Posterior cingulate gyrus (tissue), 11 donors: ENCODE measurements at places on chromosomes 6 and 20.

GRCh38 chr6:152277826-152278329 is 359.3 kb downstream of the SYNE1 start:
- no peak for DNase-seq

DNA sequence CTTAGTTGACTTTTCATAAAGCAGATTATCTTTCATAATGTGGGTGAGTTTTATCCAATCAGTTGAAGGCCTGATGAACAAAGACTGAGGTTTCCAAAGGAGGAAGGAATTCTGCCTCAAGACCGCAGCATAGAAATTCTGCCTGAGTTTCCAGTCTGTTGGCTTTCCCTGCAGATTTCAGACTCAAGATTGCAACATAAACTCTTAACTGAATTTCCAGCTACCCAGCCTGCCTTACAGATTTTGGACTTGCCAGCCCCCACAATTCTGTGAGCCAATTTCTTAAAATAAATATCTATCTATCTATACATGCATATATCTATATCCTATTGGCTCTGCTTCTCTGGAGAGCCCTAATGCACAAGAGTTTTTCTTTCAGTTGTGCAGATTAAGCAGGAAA is 57.3 kb upstream of the SMLR1 start:
- DNase-seq, result no peak

GRCh38 chr6:3442431-3443220 is 14.2 kb downstream of the SLC22A23 start:
- DNase-seq, result no peak

DNA sequence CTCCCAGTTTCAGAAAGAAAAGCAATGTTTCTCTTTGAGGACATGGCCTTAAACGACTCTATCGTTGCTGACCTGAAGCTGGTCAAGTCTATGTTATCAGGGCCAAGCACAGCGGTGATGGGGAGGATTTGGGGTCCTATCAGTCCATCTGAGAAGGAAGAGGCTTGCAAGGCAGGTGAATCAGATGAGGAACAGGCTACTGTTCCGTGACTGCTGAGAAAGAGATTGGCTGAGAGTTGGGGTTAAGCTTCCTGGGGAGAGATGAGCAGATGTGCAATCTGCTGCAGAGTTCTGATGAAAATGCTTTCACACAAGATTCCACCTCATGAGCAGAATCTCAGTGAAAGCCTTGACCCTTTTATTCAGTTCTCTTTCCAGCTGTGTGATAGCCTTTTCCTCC is 168.3 kb upstream of the STMND1 start:
- no peak for DNase-seq

GRCh38 chr6:85764844-85765243 is 122.2 kb upstream of the SYNCRIP start:
- DNase-seq, result no peak

GRCh38 chr6:105235155-105235554 is 55.3 kb upstream of the POPDC3 start:
- DNase-seq, result no peak
